ENCODE measurements at places on chromosomes 2 and 18. TPM values are rescaled to one million over a fixed set of nuclear protein-coding genes. Genes with fewer than 3 reads are reported as not detected.

CRACDL gene
- 0.03 TPM for total RNA-seq

RESP18 gene
- total RNA-seq, result not detected

EVX2 gene
- total RNA-seq, result not detected

MYO5B gene
- total RNA-seq, result 0.07 TPM

TTN gene
- 3.3 TPM for total RNA-seq

CFAP65 gene
- total RNA-seq, result 0.03 TPM

IL36A gene
- total RNA-seq, result not detected
